LNCaP clone FGC (cell line): ENCODE measurements at places on chromosomes 3 and 15.

GRCh38 chr15:66401130-66402021 lies 14.7 kb downstream of the MAP2K1 start:
- DNase-seq: no peak

GRCh38 chr15:40151499-40151898 lies 9.4 kb upstream of the BUB1B start:
- no peak for DNase-seq

DNA sequence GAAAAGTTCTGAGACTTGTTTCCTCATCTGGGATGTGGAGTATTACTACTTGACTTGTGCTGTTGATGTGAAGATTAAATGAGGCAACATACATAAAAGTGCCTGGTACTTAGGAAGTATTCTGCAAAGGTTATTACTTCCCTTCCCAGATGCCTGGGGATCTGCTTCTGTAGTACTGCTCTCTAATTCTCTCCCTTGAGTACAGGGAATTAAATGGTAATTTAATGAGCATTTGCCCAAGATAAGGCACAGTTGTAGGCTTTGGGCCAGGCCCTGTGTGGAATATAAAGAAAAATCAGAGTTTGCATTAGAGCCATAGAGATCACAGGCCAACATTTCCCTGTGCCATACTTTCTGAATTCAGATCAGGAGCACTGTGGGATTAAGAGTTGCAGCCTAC lies 84.4 kb downstream of the LARS2 start:
- DNase-seq: no peak

- no peak for DNase-seq
These were observed 99.2 kb downstream of the HES1 start for GRCh38 chr3:194235160-194235559.

DNA sequence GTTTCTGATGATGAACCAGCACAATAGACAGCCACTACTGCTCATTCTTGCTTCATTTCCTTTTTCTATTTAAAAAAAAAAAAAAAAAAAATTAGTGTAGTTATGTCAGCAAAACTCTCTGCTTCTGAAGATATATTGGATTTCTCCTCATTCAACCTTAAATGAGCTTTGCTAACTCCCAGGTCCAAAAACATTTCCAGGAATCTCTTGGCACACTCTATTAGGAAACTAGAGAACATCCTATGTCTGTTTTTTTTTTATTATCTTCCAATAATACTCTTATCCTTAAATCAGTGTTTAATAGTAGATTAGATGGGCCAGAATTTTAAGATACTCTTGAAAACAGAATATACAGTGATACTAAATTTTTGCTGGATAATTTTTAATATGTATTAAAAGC lies 398.0 kb downstream of the NAALADL2 start:
- DNase-seq: no peak

GRCh38 chr3:31086148-31086547 lies 191.7 kb upstream of the GADL1 start:
- DNase-seq: no peak

- peak; percentile 37 for DNase-seq
These were observed 230.9 kb upstream of the RORA start for GRCh38 chr15:61459785-61460707.

- no peak for DNase-seq
These were observed 74.6 kb upstream of the ARL6 start for GRCh38 chr3:97689962-97690361.

- DNase-seq: no peak
These were observed 524.7 kb upstream of the MCTP2 start for GRCh38 chr15:93706495-93707292.

DNA sequence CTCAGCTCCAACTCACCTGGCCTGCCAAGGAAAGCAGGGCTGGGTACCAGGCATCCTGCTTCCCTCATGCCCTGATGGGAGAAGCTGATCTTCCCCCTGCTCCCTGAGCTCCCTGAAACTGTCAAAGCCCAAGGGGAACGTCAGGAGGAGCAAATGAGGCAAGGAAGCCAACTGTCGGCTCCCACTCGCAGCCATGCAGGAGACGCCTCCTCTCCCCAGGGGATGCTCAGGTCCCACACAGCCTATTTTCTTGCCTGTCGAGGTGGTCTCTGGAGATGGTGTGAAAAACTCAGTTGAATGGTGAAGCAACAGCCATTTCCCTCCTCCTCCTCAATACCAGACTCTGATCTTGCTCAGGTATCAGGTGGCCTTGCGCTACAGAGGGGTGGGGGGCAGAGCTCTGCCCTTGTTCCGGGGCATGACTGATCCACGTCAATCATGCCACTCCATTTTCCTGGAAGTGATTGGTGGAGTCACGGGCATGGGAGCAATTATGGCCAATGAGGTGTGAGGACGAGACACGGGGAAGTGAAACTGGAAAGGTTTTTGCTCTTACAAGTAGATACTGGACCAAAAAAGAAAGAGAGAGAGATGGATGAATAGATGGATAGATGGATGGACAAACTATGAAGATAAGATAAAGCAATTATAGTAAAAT lies 58.2 kb downstream of the SLC6A1 start:
- DNase-seq: no peak

DNA sequence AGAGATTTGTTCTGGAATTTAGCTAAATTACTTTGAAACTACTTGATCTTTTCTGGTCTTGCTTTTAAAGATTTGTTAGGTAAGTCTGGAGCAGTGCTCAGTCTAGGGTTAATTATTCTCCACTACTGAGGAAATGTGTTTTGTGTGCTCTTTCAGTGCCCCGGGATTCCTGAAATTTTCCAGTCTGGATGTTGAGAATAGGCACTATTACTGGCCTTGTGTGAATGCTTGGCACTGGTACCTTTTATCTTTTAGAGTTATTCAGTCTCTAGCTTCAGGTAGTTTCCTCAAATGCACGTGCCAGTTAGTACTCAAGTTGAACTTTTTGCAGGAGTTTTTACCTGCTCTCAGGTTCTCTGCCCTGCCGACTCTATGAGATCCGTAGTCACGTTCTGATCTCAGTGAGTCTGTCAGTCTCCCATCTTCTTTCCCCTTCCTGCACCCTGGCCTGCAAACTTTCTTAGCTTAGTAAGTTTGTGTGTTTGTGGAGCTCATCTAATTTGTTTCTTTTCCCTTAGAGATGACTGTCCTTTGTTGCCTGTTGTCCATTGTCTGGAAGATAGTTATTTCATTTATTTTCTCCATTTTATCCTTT lies 39.5 kb downstream of the TCF12 start:
- DNase-seq: no peak

DNA sequence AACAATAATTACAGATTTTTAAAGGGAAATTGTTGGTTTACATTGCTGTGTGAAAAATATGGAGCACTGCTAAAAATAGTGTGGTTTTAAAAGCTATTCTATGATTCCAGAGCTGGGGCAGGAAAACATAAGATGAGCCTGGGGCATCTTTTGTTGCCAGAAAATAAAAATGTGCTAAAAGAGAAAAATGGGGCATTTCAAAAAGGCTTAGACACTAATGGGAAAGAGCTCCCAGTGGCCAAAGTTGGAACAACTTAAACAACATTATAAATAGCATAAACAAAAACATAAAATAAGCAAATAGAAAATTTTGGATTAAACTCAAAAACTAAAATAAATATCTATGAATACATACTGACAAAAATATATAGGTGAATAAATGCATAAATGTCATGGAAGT lies 478.9 kb downstream of the NLGN1 start:
- no peak for DNase-seq

DNA sequence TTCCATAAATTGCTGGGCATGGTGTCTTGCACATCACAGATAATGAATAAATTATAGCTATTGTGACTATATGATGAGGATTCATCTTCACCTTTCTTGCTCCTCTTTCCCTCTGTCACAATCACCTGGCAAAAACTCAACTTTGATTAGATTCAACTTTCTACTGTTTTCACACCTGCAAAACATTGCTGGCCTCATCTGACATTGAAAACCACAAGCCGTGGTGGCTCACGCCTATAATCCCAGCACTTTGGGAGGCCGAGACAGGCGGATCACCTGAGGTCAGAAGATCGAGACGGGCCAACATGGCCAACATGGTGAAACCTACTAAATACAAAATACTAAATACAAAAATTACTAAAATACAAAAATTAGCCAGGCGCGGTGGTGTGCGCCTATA lies 12.7 kb upstream of the PEX5L start:
- DNase-seq: no peak

- DNase-seq: no peak
These were observed 13.2 kb downstream of the NSUN3 start for GRCh38 chr3:94076055-94076454.

DNA sequence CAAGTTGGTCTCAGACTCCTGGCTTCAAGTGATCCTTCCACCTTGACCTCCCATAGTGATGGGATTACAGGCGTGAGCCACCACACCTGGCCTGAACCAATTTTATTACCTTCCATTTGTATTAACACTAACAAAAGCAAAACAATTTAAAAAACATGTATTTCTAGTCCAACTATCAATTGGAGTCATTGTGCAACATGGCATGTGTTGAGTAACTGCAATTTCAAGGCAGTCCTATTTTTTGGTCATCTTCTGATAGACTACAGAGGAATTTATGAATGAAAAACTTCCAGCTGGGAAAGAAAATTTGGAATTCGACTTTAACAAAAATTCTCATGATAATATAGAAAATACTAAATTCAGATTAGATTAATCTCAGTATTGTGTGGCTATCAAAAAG lies 16.8 kb downstream of the SPTSSB start:
- DNase-seq: no peak

GRCh38 chr3:131713416-131714123 lies 210.8 kb upstream of the MRPL3 start:
- no peak for DNase-seq

DNA sequence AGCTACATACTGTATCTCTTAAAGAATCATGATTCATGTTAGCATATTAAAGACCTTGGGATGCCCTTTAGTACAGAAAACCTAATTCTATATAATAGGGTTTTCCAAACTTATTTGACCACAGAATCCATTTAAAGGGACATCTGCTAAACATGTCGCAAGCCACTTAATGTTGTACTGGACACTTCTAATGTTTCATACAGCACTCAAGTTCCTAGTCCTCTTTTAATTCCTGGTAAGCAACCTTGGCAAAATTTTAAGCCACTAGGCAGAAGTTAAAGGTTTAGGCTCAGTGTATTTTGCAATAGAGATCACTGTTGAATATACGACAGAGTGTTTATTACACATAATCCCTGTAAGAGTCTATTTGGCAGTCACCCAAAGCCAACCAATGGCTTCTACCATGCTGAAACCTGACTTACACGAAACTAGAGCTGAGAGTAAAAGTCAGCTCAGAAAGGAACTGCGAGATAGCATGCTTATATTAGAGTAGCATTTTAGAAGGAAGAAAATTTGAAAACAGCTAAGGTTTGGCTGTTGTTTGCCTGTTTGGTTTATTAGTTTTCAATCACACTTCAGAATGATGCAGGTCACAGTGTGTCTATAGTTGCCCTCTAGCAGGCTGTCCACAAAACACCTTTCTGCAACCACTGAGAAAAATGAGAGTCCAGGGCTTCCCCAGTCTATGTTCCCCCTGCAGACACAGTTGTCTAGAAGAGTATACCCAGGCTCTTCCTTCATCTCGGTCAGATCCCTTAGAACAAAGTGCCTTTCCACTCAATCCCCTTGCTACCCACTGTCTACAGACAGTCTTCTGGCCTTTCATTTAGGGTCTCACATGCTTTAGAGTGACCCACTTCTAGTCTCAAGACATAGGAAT lies 104.4 kb downstream of the FMN1 start:
- DNase-seq: peak; percentile 35

GRCh38 chr15:51737522-51738305 lies at the start of gene LYSMD2:
Gene LYSMD2 (minus strand): TSS chr15:51737655. CDS start chr15:51737622, 33 bp downstream.
- DNase-seq: no peak

- no peak for DNase-seq
These were observed 37.7 kb upstream of the SLC4A7 start for GRCh38 chr3:27521872-27522265.

DNA sequence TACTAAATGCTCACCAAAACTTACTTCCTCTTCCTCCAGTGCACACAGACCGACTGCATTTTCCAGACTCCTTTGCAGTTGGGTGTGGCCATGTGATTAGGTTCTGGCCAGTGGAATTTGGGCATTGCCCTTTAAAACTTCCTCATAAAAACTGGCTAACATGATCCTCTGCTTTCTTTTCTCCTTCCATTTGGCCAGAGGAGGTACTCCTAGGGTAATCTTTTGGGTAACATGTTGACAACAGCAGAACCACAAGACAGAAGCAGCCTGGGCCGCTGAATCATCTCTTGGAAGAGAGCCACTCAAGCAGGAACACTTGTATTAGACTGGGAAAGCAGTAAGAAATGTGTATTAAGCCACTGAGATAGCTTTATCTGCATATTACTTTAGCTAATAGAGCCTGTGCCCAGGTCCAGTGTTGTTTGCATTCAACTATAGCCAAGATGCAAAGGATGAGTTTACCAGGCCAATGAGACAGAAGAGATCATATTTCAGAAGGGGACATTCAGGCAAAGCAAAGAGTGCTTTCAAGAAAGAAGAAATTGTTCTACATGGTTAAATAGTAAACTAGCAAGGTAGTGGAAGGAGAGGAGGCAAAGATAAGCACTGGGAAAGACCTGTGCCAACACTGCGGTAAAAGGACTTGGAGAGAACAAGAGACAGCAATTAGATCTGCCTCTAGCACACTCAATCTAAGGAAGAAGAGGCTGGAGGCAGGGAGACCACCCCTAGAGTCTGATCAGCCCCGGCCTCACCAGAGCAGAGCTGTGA lies 79.8 kb downstream of the PLCH1 start:
- peak; percentile 56 for DNase-seq

DNA sequence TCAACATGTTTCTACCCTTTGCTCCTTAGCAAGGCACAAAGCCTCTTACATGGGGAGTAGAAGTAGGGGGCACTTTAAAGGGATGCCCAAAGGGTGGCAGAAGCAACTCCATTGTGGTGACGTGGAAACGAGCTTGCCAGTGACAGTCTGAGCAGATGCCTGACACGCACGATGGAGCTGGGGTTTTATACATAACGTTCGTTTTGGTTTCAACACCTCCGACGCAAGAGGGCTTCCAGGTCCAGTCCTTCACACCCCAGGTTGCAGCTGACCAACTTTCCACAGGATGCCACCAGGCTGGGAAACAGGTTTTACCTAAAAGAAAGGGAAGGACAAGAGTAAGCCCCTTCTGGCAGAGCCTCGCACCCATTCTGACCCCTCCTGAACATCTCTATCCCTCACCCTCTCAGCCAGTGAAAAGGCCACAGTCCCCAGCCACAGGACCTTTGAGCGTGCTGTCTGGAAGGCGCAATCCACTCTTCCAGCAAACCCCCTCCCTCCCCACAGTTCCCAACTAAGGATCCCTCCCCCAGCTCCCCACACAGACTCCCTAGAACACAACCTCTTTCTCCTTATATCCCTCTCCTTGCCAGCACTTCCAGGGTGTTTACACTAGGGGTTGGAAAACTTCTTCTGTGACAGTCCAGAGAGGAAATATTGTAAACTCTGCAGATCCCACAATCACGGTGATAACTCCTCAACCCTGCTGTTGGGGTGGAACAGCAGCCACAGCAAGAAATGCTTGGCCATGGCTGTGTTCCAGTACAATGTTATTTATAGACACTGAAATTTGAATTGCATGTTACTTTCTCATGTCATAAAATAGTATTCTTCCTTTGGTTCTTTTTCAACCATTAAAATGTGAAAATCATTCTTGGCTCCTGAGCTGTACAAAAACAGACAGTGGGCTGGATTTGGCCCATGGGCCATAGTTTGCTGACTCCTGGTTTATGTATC lies 36.2 kb downstream of the FAM174B start:
- DNase-seq: peak; percentile 60
